ENCODE measurements at places on chromosomes 6 and 20.

DNA sequence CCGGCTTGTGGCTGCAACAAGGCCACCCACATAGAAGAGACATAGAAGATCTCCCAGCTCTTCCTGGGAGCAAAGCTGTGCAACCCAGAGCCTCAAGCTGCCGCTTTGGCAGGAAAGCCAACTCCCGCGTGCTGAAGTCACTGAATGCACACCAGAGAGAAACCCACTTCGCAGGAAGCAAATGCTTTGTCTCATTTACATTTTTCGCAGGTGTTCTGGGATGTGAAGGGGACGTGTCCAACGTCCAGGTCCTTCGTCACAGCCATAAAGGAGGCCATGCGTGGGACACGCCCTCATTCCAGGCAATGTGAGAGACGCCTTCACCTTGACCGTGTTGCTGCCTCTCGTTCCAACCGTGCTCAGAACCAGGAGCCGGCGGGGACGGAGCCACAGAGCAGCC lies 24.4 kb downstream of the KCNQ2 start:
- DNase-seq, result no peak

GRCh38 chr6:56581296-56581925 lies 61.3 kb downstream of the DST start:
- no peak for DNase-seq

- DNase-seq, result no peak
Measured at GRCh38 chr6:86859513-86859912, 77.8 kb upstream of the HTR1E start.

DNA sequence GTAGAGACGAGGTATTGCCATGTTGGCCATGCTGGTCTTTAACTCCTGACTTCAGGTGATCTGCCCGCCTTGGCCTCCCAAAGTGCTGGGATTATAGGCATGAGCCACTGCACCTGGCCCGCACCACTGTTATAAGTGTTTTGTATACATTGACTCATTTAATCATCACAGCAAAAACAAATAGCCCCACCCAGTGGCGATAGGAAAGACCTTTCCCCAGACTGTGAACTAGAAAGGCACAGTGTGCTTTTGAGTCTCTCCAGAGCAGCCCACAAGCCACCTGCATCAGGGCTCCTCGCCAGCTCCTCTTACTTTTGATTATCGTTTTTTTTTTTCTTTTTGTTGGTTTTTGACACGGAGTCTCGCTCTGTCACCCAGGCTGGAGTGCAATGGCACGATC lies 27.9 kb upstream of the ZFP64 start:
- DNase-seq, result no peak

GRCh38 chr6:3137057-3137777 lies 18.7 kb downstream of the BPHL start:
- no peak for DNase-seq

GRCh38 chr6:91240878-91241603 lies 654.2 kb upstream of the MAP3K7 start:
- DNase-seq, result no peak

DNA sequence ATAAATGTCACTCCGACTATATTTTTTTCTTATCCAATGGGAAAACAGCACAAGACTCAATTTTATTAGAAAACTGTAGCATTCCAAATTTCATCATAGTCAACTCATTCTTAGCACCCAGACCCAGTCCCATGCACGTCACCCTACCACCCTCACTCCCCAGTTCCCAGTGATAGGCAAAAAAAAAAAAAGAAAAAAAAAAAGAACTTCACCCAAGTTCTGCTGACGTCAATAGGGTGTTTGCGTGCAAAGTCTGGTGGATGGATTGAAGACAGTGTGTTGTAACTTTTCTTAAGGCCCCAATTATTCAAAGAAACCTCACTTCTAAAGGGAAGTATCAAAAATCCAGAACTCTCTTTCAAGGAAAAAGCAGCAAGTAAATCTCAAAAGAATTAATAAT lies 213.9 kb upstream of the PRDM1 start:
- no peak for DNase-seq

- no peak for DNase-seq
Measured at GRCh38 chr6:14596410-14596809, 478.8 kb downstream of the CD83 start.

GRCh38 chr6:16894301-16894700 lies 133.0 kb upstream of the ATXN1 start:
- DNase-seq, result no peak

DNA sequence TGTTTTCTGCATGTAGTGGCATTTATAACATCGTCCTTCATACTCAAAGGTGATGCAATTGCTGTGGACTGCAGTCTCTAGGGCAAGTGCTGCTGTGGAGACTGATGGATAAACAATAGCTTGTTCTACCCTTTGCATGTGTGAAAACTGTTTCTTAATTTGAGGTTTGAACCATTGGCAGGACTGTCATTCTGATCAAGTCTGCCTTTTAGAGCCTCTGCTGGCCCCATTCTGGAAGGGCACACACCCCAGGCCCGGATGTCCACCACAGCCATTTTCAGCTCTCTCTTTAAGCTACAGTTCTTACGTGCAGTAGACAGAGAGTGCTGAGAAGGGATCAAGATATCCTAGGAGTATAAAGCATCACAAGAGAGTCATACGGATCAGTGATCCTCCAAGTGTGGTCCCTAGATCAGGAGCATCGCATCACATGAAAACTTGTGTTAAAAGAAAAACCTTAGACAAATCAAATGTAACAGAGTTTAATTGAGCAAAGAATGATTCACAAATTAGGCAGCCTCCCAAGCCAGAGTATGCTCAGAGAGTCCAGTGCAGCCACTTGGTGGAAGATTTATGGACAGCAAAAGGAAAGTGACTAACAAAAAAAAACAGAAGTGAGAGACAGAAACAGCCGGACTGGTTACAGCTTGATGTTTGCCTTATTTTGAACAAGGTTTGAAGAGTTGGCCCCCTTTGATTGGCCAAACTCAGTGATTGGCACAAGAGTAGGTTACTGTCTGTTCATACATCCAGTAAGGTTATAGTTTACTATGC lies 52.0 kb downstream of the FRK start:
- no peak for DNase-seq

- no peak for DNase-seq
Measured at GRCh38 chr6:398558-399078, 7.1 kb downstream of the IRF4 start.

DNA sequence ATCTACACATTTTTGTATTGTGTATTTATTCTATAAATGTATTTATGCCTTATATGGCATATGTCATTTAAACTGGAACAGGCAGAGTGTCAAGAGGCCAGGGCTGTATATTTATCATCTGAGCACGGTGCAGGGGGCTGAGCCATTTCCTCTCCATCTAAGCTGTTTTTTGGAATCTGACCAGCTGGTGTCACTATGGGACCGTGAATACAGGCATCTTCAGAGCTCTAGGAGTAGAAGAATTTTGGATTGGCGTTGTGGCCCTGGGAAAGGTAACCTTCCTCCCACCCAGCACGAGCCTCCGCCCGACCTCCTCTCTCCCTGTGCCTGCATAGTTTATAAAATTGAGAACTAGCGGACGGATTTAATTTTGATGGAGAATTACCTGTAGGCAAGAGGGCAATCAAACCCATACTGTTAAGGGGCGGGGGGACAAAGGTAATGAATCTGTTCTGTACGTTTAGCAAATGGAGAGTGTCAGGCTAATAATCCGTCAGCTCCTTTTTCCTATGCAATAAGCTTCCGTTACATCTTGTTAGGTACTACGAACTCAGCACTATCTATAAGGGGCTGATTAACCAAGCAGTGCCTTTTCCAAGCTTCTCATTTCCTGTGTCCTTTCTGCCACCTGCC lies 29.0 kb upstream of the EEF1E1 start:
- no peak for DNase-seq

- DNase-seq, result no peak
Measured at GRCh38 chr6:150685860-150686259, 86.2 kb downstream of the PLEKHG1 start.

- peak; percentile 41 for DNase-seq
Measured at GRCh38 chr6:170166511-170167122, 124.3 kb downstream of the DLL1 start.

- DNase-seq, result no peak
Measured at GRCh38 chr20:53148771-53149147, 176.6 kb downstream of the TSHZ2 start.

DNA sequence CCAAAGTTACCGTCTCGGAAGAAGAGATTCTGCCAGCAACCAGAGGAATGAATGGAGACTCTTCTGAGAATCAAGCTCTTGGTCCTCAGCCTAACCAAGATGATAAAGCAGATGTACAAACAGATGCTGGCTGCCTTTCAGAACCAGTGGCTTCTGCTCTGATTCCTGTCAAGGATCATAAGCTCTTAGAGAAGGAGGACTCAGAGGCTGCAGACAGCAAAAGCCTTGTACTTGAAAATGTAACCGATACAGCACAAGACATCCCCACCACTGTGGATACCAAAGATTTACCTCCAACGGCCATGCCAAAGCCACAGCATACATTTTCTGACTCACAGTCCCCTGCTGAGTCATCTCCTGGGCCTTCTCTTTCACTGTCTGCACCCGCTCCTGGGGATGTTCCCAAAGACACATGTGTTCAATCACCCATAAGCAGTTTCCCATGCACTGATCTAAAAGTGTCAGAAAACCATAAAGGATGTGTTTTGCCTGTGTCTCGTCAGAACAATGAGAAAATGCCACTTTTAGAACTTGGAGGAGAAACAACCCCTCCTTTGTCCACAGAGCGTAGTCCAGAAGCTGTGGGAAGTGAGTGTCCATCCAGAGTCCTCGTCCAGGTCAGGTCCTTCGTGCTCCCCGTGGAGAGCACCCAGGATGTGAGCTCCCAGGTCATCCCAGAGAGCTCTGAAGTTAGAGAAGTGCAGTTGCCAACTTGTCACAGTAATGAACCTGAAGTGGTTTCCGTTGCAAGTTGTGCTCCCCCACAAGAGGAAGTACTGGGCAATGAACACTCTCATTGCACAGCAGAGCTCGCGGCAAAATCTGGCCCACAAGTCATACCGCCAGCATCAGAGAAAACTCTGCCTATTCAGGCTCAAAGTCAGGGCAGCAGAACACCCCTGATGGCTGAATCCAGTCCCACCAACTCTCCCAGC lies 109.6 kb downstream of the RTN4IP1 start:
- peak; percentile 89 for DNase-seq

- no peak for DNase-seq
Measured at GRCh38 chr20:7714549-7714948, 225.7 kb downstream of the HAO1 start.

DNA sequence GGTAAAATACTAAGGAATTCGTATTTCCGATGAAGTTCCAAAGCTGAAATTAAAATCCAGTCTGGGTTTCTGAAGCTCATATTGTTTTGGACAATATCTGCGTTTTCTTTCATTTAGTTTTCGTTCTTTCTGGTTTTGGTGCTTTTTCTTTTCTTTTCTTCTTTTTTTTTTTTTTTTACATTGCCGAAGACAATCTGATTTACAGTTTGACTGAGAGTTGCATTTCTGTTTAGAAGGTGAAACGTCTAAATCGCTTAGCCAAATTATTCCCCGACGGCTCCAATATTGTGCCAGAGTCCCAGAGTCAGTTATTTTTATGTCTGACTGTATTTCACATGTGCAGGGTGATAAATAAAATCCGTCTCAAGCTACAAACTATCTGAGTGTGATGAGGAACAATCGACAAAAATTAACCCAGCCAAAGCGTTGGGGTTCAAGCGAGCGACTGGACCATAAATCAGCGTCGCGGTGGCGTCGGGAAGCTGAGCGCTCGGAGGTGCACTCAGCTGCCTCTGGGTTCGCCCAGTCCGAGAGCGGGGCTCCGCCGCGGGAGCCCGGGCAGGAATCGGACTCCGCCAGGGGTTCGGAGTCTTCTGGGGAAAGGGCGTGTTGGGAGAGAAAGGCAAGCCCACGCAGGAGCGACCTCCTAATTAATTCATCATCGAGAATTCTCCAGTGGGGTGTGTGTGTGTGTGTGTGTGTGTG lies 8.2 kb upstream of the TBX18 start:
- DNase-seq, result no peak

GRCh38 chr6:89530982-89531381 lies 98.0 kb downstream of the ANKRD6 start:
- no peak for DNase-seq

DNA sequence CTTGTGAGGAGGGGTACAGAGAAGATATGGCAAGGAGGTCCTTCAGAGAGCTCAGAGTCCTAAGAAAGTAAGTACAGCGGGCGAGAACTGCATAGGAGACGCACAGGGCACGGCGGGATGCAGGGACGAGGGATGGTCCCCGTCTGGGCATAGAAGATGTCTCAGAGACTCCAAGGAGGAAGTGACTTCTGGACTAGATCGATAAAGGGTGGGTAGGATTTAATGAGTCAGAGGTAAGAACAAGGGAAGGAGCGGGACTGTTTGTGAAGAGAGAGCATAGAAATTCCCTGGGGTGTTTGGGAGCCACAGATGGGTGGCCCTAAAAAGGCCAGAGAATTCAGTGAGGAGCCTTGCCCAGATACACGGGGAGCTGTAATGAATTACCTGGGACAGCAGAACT lies 69.1 kb downstream of the FAM120B start:
- DNase-seq, result no peak

- no peak for DNase-seq
Measured at GRCh38 chr6:30747902-30748769, 3.8 kb upstream of the IER3 start.

DNA sequence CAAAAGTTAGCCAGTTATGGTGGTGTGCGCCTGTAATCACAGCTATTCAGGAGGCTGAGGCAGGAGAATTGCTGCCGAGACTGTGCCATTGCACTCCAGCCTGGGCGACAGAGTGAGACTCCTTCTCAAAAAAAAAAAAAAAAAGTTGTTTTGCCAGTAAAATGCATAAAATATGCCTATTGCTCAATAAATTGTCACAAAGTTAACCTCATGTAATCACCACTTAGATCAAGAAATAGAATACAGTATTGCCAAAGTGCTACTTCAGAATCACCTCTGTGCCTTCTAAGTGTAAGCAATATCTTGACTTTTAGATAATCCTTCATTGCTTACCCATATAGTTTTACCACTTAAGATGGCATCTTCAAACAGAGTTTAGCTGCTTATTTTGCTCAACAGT lies 80.7 kb downstream of the TRMT11 start:
- DNase-seq, result no peak

DNA sequence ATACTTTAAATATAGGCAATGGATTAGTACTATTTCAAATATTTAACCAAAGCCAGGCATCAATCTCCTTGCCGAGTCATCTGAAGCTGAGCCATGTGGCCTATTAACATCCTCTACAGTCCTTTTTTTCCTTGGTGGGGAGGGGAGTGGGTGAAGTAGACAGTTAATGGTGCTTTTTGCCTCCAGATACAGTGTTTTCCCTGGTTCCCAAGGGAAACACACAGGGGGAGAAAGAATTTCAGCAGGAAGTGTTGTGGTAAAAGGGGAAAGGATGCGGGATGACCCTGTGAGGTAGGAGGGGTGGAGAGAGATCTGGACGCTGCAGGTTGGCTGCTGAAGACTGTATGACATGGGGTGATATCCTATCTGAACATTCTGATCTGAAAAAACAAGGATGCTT lies 9.6 kb downstream of the CLDN20 start:
- no peak for DNase-seq

GRCh38 chr6:44176762-44177509 lies 18.3 kb downstream of the CAPN11 start:
- DNase-seq, result peak; percentile 69

- no peak for DNase-seq
Measured at GRCh38 chr20:8671370-8671961, 397.4 kb upstream of the PLCB4 start.

Data from natural killer cell treated with Interleukin-12 subunit alpha and Interleukin-12 subunit beta and Interleukin-15 and Interleukin-18, amount 100 ng/mL, for 72 hours (primary cell).